ENCODE measurements at places on chromosomes 1 and 21.

- DNase-seq = no peak
Observed at GRCh38 chr1:8651236-8651890, 166.1 kb downstream of the RERE start.

DNA sequence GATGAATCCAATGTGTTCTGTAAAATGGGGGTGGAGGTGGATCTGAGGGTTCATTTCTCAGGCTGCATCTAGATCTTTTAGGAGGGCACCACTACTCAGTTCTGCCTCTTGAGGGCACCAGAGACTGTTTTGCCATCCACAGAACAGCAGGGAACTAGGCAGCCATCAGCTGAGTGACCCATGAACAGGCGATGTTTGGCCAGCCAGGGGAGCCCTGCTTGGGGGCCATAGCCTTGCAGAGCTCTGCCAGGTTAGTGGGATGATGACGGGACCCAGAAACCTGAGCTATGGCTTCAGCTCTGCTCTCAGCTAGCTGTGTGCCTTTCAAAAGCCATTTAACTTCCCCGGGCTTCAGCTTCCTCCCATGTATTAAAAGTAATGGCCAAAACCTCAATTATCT, 13.4 kb upstream of the NOS1AP start:
- no peak for DNase-seq

- DNase-seq = no peak
Observed at GRCh38 chr1:8682573-8682972, 134.9 kb downstream of the RERE start.

DNA sequence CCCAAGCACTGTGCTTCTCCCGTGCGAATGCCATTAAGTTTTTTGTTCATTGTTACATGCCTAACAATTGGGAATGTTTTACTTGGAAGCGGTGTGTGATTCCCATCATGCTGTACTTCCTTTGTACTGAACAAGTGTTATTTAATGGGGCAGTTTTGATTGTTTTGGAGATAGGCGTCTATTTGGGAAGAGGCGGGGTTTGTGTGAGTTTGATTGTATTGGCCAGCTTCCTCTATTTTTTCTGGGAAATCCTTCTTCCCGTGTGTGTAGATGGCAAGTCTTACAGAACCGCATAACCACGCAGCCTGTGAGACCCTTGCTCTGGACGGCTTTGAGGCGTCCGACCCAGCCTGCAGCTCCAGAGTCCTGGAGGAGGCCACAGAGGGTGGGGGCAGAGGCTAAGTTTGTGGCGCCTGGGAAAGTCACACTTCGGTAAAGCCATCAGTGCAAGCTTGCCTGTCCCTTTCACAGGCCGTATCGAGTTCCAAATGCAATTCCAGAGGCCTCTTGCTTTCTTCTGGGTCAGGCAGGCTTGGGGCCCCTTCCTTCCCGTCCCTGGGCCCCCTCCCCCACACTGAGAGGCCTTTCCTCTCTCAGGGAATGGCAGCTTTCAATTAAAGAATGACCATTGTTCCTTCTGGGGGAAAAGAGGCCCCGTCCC, 210.3 kb downstream of the TOMM20 start:
- no peak for DNase-seq

DNA sequence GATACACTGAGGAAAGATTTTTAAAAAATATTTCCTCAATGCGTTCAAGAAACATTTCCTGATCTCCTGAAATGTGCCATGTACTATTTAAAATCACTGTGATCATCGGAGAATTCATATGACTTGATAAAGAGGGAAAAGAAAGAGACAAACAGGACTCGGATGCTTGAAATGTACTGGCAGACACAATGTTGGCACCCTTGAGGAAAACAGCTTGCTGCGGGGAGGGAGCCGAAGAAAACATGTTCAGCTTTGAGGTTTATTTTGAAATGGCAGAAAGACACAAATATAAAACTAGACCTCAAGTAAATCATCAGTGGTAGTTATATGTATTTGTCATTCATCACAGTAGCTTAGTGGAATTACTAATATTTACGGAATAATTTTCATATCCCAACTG, 100.9 kb upstream of the BRINP3 start:
- DNase-seq = no peak

GRCh38 chr1:73100216-73100615, 817.9 kb upstream of the NEGR1 start:
- no peak for DNase-seq
